ENCODE measurements at places on chromosomes 5 and 9.

DNA sequence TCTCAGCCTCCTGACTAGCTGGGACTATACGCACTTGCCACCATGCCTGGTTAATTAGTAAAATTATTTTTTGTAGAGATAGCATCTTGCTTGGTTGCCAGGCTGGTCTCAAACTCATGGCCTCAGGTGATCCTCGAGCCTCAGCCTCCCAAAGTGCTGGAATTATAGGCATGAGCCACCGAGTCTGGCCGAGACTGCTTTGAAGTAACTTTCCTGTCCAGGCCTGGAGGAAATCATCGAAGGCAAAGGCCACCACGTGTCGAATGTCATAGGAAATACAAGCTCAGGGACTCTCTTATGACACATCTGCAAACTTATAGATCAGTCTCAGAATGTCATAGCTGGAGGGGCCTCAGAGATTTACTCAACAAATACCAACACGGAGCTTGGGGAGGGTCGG is 25.1 kb downstream of the RAPGEF1 start:
- no peak for DNase-seq

DNA sequence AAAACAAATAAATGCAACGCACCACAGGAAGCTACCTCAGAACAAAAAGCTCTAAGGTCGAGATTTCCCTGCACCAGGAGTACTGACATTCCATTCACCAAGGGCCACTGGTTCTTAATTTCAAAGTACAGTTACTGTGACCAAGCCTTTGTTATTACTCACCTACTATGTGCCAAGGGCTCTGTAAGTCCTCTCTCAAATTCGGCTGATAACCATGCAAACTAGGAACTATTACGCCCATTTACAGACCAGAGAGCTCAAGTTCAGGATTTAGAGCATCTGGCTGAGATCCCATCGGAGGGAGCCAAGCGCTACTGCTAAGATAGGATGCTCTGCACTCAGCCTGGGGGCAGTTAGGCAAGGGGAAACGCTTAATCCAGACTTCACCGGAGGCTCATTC is 5.6 kb downstream of the MYO10 start:
- no peak for DNase-seq

- no peak for DNase-seq
These were observed 1.1 kb downstream of the SLCO4C1 start for GRCh38 chr5:102294886-102295395.

GRCh38 chr9:102113191-102113590 is 374.7 kb upstream of the GRIN3A start:
- no peak for DNase-seq

- no peak for DNase-seq
These were observed 71.8 kb upstream of the NFIL3 start for GRCh38 chr9:91495450-91495849.

DNA sequence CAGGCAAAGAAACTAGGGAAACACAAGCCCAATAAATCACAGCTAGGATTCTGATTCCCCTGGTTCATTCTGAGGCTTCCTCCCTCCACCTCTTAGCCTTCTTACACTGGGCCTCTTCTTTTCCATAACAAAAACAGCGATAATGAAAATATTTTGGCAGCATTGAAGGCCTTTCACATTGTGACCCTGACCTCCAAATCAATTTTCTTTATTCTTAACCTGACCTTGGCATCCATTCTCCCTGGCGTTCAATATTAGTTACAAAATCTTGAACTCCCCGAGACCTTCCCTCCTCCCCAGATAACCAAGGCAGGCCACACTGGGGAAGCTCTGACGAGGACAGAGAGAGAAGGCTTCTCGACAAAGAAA is 399.9 kb downstream of the ZSWIM6 start:
- DNase-seq = no peak

DNA sequence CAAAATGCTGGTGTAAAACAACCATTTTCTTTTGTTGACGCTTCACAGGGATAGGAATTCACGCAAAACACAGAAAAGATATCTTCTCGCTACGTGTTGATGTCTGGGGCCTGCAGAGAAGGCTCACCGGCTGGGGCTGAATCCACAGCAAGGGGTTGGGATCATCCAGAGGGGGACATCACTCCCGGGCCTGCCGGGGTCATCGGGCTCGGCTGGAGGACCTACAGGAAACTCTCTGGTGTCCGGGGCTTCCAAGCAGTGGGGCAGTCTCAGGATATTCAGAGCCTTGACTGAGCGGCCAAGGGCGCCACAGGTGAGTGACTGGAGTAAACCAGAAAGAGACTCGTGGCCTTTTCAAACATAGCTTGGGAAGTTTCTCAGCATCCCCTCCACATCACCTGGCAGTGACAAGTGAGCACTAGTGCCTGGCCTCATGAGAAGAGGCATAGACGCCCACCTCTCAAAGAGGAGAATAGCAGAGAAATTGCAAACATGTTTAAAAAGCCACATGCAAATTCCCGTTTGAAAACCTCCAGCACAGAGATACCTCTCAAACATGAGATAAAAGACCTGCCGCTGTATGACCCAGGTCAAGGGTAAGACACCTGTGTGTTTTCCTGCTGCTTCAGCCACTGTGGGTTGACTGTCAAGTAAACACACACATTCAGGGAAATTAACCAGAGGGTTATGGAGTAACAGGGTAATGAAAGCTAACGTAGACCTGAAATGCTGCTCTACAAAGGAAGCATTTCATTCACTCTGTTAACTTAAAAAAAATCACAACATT is 50.8 kb upstream of the SIMC1 start:
- no peak for DNase-seq

DNA sequence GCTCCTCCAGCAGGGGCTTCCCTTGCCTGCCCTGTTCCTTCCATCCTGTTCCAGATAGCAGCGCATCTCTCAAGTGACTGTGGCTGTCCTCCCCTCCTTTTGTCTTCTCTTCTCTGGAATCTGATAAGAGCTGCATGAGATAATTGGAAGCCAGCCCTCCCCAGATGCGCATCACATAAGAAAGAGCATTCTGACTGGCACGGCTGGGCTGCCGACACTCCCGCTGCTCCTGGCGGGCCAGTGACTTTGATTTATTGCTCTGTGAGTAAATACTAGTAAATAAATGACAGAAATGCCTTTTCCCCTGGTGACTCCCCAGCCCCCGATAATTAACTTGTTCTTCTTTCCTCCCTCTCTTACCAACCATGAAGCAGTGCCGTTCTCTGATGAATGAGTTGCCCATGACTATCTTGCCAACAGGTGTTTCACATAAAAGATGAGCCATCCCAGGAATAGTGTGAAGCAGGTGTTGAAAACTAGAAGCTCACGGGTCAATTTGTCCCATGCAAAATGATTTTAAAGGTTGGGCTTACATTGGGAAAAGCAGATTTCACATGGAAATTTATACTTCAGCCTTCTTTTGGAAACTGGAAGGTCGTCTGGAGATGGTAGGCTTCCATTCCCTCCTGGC is 212.3 kb downstream of the ERCC6L2 start:
- no peak for DNase-seq

DNA sequence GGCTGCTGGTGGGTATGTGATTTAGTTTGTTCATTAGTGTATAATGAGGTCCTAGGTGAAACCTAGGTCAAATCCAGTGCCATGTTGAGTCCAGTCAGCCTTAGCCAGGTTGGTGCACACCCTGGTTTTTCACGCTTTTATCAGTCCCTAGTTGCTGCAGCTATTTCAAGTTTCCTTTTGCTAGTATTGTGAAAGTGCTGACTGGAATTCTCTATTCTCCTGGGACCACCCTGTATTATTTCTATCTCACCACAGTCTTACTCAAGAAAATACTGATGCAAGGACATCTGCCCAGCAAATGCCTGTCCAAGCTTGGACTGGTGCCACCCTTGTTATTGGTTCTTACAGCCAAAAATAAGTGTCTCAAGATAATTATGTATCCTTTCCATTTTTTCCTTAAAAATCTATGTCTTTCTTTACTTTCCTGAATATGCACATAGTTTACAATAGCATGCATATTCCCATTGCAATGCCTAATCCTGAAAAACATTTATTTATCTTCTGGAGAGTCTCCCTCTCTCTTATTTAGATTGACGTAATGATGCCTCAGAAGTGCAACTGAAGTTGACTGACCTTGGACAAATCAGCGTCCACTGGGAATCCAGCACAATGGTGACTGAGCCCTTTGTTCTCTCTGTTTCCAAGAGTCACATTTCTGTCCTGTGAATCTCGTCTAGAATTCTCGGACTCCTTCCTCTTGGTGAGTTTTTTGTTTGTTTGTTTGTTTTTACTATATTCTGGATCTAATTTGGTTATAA is 1075.0 kb downstream of the CDH9 start:
- no peak for DNase-seq
